ENCODE measurements at places on chromosomes 6 and 20. TPM values are rescaled to one million over a fixed set of nuclear protein-coding genes. Genes with fewer than 3 reads are reported as not detected.

SLC22A16 gene
- not detected for polyA plus RNA-seq

VGLL2 gene
- not detected for polyA plus RNA-seq

APCDD1L gene
- not detected for polyA plus RNA-seq

DNA sequence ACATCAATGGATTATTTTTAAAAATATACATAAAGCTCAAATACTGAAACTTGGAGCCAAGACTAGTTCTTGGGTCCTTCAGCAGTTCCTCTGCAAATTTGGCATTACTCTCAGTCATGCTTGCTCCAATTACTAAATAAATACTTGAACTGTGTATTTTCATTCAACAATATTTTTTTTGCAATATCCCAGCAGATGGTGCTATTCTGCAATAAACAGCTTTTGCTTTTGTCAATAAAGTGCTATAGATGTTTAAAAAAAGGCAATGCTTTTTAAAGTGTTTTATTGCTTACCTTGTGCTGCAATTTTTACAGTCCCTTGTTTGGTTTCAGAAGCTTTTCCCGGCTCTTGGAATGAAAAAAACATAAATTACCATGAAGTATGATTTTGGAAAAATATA, 243.4 kb downstream of the TRDN start:
- DNase-seq: no peak

- DNase-seq: no peak
Observed at GRCh38 chr6:143928853-143929252, 64.6 kb downstream of the ZC2HC1B start.

DNA sequence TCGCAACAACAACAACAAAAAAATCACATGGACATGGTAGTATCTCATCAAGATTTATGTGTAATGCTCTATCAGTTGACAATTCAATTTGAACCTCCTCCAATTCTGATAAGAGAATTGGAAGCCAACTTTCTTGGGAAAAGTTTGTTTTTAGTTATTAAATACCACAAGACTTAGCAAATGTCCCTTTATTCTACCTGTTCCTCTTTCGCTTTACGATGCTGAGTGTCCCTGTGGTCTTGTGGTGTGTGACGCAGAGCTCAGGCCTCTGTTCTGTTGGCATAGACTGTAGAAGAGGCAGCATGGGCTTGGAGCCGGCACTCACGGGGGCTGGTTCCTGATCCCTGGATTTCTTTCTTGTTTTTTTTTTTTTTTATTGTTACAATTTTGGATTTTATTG, 76.7 kb downstream of the PSMB1 start:
- DNase-seq: no peak

DNA sequence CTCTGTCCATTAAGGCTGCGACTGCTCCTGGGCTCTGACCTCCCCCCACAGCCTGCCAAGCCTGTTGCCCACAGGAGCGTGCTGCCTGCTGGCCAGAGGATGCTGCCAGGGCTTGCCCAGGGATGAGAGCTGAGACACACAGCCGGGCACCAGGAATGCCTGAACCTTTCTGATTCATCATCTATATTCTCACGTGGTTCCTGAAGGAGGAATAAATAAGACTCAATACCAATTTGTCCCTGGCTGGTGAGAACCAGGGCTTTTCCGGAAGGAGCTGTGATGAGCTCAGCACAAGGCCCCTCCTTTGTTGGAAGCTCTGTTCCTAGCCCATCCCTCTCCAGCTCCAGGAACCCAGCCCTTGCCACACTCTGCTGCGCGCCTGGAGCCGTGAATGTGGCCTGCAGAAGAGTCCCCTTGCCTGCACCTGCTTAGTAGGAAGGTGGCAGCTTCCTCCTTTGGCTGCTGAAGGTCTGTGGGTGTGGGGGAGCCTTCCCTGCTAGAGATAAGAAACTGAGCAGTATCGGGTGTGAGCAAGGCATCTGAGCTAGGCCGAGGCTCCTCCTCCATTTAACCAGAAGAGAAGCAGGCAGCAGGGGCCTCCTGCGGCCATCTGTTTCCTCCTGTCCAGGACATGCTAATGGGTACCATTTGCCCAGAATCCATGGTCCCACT, 37.9 kb downstream of the SYNDIG1 start:
- no peak for DNase-seq

DNA sequence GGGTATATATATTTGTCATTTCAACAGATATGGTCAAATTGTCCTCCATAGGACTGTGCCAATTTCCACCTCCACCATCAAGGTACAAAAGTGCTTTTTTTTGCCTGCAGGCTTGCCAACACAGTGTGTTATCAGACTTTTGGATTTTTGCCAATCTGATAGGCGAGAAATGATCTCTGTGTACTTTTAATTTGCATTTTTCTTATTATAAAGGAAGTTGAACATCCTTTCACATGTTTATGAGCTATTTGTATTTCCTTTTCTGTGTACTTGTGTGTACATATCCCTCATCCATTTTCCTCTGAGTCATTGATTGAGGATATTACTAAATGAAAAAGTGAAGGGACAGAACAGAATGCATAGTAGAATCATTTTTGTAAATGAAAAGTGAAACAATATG, 39.0 kb upstream of the PTPN1 start:
- no peak for DNase-seq

DNA sequence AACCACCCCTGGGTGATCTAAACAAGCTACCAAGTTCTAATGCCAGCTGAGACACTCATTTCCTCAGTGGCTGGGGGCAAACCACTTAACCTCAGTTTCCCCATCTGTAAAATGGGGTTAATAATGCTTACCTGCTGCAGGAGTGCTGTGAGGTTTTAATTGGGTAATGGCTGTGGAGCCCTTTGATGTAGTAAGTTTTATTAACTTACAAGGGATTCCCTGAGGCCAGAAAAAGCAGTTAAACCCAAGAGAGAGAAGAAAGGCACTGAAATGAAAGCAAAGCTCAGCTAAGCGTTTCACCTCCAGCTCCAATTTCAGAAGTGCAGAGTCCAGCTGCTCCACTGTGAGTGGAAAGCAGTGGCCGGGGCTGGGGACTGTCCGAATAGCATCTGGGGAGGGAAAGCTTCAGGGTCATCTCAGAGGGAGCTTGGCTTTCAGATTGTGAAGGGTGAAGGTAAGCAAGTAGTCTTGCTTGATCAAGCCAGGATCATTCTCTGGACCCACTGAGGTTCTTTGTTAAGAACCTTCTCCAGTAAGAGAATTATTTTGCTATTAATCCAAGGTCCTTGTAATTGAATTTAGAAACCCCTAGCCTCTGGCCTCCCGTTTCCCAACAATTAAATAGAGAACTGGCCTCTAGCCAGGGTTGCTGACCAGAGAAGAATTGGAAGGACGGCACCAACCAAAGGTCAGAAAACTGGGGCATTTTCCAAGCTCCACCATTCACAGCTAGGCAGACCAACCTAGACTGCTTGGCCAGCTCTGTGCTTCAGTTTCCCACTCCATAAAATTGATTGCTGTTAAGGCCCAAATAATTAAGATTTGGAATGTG, 20.9 kb upstream of the TCP11 start:
- no peak for DNase-seq

- no peak for DNase-seq
Observed at GRCh38 chr20:58778760-58779159, 71.9 kb downstream of the GNAS-AS1 start.

GRCh38 chr20:38320221-38320620, 16.3 kb downstream of the BPI start:
- DNase-seq: no peak

DNA sequence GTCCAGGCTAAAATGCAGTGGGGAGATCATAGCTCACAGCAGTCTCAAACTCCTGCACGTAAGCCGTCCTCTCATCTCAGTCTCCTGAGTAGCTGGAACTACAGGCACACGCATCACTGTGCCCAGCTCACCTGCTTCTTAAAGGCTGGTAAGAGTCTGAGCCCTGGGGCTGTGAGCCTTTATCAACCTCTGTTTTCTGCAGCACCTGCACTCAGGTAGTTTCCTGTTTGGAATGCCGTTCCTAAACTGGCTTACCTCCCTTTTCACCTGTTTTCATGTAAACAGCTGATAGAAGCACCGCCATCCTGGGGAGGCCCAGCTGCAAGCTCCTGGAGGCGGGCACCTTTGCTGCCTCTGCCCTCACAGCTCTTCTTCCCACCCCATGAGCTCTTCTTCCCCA, 45.4 kb downstream of the SLC24A3 start:
- DNase-seq: no peak

DNA sequence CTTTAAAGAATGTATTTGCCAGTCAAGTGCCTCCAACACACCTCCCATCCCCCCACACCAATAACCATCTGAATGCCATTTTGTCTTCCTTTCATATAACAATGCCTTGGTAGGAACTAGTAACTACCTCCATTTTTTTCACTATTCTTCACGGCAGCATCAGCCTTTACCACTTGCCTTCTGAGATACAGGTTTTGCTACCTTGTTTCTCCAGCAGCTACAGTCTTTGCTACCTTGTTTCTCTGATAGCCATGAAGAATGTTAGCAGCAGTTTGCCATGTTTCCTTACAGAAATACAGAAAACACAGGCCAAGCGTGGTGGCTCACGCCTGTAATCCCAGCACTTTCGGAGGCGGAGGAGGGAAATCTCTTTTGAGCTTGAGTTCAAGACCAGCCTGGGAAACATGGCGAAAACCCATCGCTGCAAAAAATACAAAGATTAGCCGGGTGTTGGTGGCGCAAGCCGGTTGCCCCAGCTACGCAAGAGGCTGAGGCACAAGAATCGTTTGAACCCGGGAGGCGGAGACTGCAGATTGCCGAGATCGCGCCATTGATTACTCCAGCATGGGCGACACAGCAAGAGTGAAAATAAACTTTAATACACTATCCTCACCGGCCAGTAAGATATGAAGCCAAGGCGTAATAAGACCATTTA, 100.9 kb downstream of the HFE start:
- no peak for DNase-seq

All from A549 (cell line).